ENCODE measurements at places on chromosomes 6 and 20. TPM values are rescaled to one million over a fixed set of nuclear protein-coding genes. Genes with fewer than 3 reads are reported as not detected.

CEP85L gene
- 13.7 TPM for total RNA-seq

ANGPT4 gene
- total RNA-seq = not detected

COX4I2 gene
- total RNA-seq = not detected

SLC22A23 gene
- 15.6 TPM for total RNA-seq

MYBL2 gene
- 12.1 TPM for total RNA-seq

ADAM33 gene
- total RNA-seq = 101 TPM

BPIFB2 gene
- not detected for total RNA-seq

RSPH9 gene
- 0.73 TPM for total RNA-seq

FERMT1 gene
- total RNA-seq = 17.3 TPM

TNXB gene
- total RNA-seq = 99.6 TPM

RAET1L gene
- not detected for total RNA-seq

TNFAIP3 gene
- total RNA-seq = 4.8 TPM

MAP3K5 gene
- 5.9 TPM for total RNA-seq

PLAGL2 gene
- 2.2 TPM for total RNA-seq

FRMD1 gene
- total RNA-seq = not detected

GPX6 gene
- total RNA-seq = not detected

METTL24 gene
- total RNA-seq = not detected

FABP7 gene
- total RNA-seq = not detected

CD164 gene
- total RNA-seq = 212 TPM

HTR1E gene
- total RNA-seq = not detected
